Activated CD8-positive, alpha-beta T cell treated with anti-CD3 and anti-CD28 coated beads, Interleukin-2, amount 10 ng/mL, durations not matched to agents 7 days and 5 days (primary cell): ENCODE measurements at places on chromosomes 11 and 22. TPM values are rescaled to one million over a fixed set of nuclear protein-coding genes. Genes with fewer than 3 reads are reported as not detected.

- peaks cover 21% of the 10 kb centered on the region for H3K4me1 ChIP-seq
- no peak overlapping the region for H3K27ac ChIP-seq
- no peak for DNase-seq
- peaks cover 7% of the 10 kb centered on the region for H3K36me3 ChIP-seq
- no peaks in the 10 kb centered on the region for H3K27me3 ChIP-seq
Measured at GRCh38 chr22:17867160-17867785, 93.0 kb upstream of the BID start.

DNA sequence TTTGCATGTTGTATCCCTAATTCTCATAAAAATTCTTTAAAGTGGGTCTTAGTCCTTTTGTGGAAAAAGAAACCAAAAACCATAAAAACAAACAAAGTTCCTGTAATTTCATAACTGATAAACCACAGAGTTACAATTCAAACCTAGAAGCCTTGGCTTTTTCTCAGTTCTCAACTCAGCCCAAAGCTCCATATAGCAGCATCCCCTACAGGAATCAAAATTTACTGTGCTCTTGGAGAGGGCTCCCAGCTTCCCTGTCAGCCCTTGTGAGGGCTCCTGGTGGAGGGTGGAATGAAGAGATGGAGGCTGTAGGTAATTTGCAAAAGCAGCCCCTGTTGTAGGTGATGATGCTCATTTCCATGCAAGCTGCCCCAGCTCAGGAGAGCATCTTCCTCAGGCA is 506.1 kb upstream of the KIRREL3 start:
- no peak for DNase-seq
- no peaks in the 10 kb centered on the region for H3K27me3 ChIP-seq
- no peak overlapping the region for H3K27ac ChIP-seq
- no peak overlapping the region for H3K4me3 ChIP-seq
- H3K36me3 ChIP-seq: no peaks in the 10 kb centered on the region

GRCh38 chr11:108887436-108888238 is 222.8 kb downstream of the DDX10 start:
- H3K4me1 ChIP-seq: peaks cover 6% of the 10 kb centered on the region
- peak overlapping the region; percentile 2 for H3K4me3 ChIP-seq
- no peaks in the 10 kb centered on the region for H3K36me3 ChIP-seq

DNA sequence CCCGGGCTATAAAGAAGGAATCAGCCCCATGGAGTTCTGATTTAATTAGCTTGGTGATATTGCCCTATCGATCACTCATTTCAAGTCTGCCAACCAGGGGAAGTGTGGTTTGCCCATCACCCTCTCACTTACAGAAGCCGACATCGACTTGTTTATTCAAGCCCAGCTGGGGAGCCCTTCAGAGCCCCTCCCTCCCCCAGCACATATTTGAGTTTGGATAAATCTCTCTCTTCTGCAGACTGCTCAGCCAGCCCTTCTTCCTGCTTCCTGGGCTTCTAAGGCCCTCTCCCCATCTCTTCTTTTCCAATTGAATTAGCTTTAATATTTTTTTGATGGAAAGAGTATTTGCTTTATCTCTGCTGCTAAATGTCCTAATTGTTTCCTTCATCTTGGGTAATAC is 299.0 kb downstream of the MIAT start:
- H3K36me3 ChIP-seq: no peaks in the 10 kb centered on the region
- no peaks in the 10 kb centered on the region for H3K4me1 ChIP-seq
- no peak overlapping the region for H3K27ac ChIP-seq
- no peak overlapping the region for H3K4me3 ChIP-seq
- H3K27me3 ChIP-seq: peaks cover 38% of the 10 kb centered on the region

DNA sequence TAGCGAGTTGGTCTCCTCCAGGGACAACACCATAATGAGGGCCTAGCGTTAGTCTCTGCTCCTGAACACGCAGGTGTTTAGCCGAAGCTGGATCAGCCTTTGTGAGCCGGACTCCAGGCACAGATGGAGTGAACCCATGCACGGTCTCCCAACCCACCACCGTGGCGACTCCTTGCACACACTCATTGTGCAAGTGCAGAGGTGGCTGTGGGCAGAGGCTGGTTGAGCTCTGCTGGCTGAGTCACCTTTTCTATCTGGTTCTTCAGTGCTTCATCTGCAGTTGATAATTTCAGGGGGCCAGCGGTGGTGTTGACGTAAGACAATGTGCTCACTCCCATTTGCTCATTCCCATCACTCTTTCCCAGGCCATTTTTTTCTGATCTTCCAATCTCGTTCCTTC is 72.1 kb upstream of the SLC22A12 start:
- H3K27ac ChIP-seq: no peak overlapping the region
- H3K27me3 ChIP-seq: peaks cover 25% of the 10 kb centered on the region
- no peak for DNase-seq
- H3K36me3 ChIP-seq: no peaks in the 10 kb centered on the region
- H3K4me3 ChIP-seq: no peak overlapping the region

DNA sequence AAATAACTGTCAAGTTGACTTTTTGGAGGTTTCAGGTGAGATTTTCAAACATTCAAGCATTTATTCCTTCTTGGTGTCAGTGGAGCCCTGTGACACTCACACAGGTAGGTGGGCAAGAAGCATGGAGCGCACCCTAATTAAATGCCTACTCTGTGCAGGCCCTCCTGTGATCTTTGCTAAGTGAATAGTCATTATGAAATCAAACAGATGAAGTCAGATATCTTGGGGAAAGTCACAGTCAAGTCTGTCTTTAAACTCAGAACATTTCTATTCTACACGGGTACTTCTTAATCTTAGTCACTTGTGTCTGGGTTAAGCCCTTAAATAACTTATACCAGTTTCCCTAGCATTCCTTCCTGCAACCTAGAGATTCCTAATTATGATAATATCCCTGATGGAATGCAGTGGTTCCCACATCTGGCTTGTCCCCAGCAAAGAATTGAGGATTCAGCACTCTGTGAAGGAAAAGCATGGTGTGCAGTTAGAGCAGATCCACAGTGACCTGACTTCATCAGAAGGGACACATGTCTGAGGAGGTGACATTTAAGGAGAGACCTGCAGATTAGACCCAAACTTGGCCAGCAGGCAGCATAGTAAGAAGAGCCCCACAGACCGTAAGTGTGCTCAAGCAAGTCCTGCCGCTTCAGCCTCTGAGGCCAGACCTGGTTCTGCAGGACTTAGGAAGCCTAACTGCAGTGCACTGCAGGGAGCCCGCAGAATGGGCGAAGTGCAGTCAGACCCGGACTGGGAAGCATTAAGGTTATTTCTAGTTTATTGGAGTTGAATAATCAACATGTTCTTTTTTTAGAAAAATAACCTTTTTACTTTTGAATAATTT is 85.3 kb upstream of the GAL start:
- peaks cover 77% of the 10 kb centered on the region for H3K36me3 ChIP-seq
- no peaks in the 10 kb centered on the region for H3K4me1 ChIP-seq
- DNase-seq: no peak

DNA sequence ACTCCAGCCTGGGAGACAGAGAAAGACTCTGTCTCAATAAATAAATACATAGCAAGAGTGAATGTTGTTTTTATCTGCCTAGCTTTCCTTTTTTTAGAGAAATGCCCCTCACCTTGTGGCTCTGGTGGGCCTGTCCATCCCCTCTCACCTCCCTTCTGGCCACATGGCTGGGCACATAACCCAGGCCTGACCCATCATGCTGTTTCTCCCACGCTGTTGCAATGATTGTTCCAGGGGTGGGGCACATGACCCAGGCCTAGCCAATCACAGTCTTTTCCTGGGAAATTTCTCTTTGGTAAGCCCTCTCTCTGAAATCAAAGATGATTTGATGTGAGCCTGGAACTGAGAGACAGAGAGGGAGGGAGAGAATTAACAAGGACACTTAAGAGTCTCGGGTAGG is 5.5 kb upstream of the CYTH4 start:
- no peak overlapping the region for H3K4me3 ChIP-seq
- peaks cover 73% of the 10 kb centered on the region for H3K4me1 ChIP-seq
- no peak for DNase-seq
- H3K27ac ChIP-seq: no peak overlapping the region
- H3K36me3 ChIP-seq: no peaks in the 10 kb centered on the region

DNA sequence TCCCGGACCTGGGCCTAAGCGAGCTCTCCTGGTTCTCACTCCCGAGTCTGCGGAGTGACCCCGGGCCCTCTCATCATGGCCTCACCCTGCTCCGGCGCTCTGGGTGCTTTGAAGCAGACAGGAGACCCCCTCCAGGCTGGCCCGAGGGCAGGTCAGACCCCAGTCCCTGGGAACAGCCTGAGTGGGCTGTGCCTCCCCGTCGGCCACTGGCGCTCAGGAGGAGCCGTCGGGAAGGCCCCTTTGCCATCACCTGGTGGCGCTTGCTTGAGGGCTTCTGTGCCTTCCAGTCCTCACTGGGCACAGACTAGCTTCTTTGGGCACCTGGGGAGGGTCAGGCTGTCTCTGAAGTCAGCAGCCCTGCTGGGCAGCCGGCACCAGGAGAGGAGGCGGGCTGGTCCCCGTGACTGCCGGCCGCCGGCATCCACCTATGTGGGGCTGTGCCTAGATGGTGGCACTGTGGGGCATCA is 6.7 kb downstream of the BRSK2 start:
- H3K27ac ChIP-seq: no peak overlapping the region

DNA sequence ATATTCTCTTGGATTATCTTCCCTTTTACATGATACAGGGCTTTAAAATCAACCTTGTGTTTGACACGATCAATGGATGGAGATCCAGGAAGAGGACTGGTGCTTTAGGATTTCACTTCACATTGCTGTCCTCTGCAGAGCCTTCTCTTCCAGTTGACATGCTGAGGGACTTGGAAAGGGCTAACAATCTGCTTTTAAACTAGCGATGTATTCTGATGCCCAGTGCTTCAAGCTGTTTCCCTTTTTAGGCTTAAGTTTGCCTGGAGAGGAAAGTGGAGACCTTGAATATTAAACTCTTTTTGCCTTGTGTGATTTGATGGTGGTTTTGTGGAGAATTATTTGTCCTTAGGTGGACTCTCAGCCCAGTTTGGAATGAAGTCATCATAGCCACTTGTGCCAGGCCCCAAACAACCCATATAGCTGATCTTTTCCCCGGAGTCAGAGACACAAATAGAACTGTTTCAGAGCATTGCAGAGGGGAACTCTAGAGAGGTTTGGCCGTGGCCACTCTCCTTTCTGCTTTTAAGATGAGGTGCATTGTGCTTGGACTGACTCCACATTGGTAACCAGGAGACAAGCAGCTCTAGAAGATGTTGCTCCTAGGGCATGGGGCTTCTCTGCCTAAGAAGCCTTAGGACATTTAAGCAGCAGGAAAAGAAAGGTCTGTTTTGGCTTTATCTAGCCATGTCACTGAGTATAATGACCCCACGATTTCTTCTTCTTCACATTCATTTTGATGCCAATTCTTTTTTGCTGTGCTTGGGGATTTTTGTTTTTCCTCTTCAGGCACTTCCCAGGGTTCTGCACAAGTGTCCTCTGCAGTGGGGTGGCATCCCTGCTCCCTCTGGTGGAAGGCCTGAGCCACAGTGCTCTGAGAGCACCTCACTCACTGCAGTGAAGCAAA is 152.8 kb downstream of the NCAM1 start:
- no peaks in the 10 kb centered on the region for H3K36me3 ChIP-seq
- DNase-seq: peak; percentile 21
- no peak overlapping the region for H3K4me3 ChIP-seq
- H3K4me1 ChIP-seq: no peaks in the 10 kb centered on the region
- H3K27ac ChIP-seq: no peak overlapping the region

- H3K36me3 ChIP-seq: no peaks in the 10 kb centered on the region
- peak overlapping the region; percentile 79 for H3K4me3 ChIP-seq
- H3K27ac ChIP-seq: no peak overlapping the region
- peaks cover 16% of the 10 kb centered on the region for H3K27me3 ChIP-seq
Measured at GRCh38 chr11:18720808-18721560, 5.0 kb downstream of the IGSF22 start.

DNA sequence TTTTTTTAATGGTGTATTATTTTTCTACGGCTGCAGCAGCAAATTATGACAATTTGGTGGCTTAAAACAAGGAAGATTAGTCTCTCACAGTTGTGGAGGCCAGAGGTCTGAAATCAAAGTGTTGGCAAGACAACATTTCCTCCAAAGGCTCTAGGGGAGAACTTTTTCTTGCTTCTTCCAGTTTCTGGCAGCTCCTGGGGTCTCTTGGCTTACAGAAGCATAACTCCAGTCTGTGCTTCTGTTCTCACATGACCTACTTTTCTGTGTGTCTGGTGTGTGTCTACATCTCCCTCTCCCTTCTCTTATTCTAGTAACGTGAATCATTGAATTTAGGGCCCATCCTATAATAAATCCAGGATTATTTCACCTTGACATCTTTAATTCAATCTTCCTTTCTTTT is 551.9 kb upstream of the LUZP2 start:
- DNase-seq: no peak
- H3K4me1 ChIP-seq: no peaks in the 10 kb centered on the region
- no peak overlapping the region for H3K4me3 ChIP-seq
- H3K27ac ChIP-seq: no peak overlapping the region

- peaks cover 24% of the 10 kb centered on the region for H3K4me1 ChIP-seq
- no peak overlapping the region for H3K4me3 ChIP-seq
- H3K27me3 ChIP-seq: no peaks in the 10 kb centered on the region
- peak overlapping the region; percentile 40 for H3K27ac ChIP-seq
- no peak for DNase-seq
Measured at GRCh38 chr22:42214633-42215415, 55.6 kb downstream of the TCF20 start.

DNA sequence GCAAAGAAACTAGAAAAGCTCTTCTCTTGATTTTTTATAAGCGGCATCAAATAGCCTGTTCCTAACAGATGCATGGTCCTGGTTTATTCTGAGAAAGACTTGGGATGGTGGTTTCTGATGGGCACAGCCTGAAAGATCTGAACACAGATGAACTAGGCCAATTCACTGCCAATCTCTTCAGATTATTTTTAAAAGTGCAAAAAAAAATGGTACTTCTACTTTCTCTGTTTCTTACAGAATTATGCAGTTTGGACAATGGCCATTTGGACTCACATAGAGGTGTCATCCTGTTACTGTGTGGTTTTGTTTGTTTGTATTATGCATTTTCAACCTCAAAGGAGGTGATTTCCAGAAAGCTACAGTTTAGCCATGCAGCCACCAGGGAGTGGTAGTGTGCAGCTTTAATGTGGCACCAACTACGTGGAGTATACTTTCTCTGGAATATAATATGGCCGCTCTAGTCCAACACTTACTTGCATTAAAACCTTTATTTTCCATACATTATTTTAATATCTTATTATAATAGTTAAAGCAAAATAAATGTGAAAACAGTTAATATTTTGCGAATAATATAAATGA is 469.8 kb upstream of the KIRREL3 start:
- no peaks in the 10 kb centered on the region for H3K27me3 ChIP-seq
- no peaks in the 10 kb centered on the region for H3K36me3 ChIP-seq
- DNase-seq: no peak
- H3K4me3 ChIP-seq: no peak overlapping the region

Gene PRSS23
- not detected for total RNA-seq

Gene OR5P2
- total RNA-seq: not detected

Gene TMEM218
- 17.4 TPM for total RNA-seq

Gene CD3D
- total RNA-seq: 588 TPM

Gene HMOX1
- total RNA-seq: 0.34 TPM

Gene LAYN
- total RNA-seq: 11.1 TPM

Gene GAL
- total RNA-seq: not detected

Gene MALAT1
- total RNA-seq: 4,094 TPM
